ENCODE measurements at places on chromosomes 16 and 17.

DNA sequence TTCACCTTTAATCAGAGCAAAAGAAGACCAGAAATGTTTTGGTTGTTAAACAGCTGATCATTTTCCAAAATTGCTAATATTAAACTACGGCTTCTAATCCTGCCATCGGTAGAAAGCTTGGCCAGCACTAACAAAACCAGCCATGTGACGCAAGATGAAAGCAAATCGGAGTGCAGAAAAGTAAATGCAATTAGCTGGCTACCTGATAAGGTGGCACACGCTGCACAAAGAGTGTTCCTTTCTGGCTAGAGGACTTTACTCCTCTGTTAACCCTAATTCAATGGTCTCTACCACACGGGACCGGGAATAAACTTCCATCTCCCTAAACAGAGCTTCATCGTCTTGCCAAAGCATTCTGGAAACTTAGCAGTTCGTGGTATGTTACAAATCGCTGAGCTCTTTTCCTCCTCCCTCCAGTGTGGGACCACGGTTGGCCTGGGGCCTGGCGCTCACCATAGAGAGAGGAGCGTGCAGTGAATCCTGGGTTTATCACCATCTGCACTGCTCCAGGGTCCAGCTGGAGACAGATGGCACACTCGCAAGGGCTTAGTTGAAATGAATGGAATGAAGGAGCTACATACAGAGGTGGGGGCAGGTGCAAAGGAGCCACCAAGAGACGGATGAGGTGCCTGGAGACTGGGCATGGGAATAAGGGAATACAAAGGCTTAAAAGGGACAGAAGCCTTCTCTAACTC is 10.1 kb upstream of the COG1 start:
- no peak for DNase-seq

DNA sequence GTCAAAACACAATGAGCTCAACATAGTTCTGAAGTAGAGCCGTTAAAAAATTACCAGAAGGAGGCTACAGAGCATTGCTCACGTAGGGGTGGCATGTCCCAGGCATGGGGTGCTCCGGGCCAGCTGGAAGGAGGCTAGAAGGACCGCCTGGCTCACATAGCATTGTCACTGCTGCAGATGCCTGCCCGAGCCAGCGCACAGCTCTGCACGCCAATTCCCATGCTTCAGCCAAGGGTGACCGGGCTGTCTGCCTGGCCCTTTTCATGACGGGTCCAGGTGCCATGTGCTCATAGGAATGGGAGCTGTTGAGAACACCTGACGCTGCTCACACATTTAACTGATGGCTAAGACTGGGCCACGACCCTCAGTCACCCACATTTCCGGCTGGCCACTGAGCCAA is 228.9 kb upstream of the FOXF1 start:
- no peak for DNase-seq

GRCh38 chr17:1399679-1400512 is at the start of gene YWHAE:
Gene YWHAE, minus strand, starts transcription at chr17:1400222. Its CDS starts 112 bp downstream, at chr17:1400110.
- DNase-seq = peak; percentile 97

DNA sequence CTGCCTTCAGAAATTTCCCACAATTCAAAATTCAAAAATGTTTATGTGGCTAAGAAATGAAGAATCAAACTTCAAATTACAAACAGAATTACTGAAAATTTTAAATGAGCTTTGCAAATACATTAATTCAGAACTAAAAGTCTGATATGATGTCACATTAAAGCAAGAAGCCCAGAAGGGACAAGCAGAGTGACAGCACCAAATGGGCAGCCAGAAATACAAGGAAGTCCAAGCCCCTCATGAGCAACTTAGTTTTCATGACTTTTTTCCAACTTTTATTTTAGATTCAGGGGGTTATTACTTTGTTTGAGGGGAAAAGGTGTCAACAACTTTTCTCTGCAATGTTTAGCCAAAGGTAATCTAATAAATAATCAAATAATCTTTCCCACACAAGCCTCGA is 21.5 kb downstream of the UBE2G1 start:
- no peak for DNase-seq

GRCh38 chr17:73998653-73999645 is 204.5 kb upstream of the RPL38 start:
- peak; percentile 53 for DNase-seq
